ENCODE measurements at places on chromosomes 1 and 21. TPM values are rescaled to one million over a fixed set of nuclear protein-coding genes. Genes with fewer than 3 reads are reported as not detected.

GRCh38 chr1:178629252-178630154 is 95.5 kb upstream of the RALGPS2 start:
- no peak for DNase-seq

GRCh38 chr1:46134660-46135331 is 2.4 kb upstream of the PIK3R3 start:
- no peak for DNase-seq

GRCh38 chr1:203238535-203238934 is 9.1 kb upstream of the CHIT1 start:
- DNase-seq = no peak

GRCh38 chr1:220775240-220775853 is 11.4 kb upstream of the MTARC1 start:
- no peak for DNase-seq

DNA sequence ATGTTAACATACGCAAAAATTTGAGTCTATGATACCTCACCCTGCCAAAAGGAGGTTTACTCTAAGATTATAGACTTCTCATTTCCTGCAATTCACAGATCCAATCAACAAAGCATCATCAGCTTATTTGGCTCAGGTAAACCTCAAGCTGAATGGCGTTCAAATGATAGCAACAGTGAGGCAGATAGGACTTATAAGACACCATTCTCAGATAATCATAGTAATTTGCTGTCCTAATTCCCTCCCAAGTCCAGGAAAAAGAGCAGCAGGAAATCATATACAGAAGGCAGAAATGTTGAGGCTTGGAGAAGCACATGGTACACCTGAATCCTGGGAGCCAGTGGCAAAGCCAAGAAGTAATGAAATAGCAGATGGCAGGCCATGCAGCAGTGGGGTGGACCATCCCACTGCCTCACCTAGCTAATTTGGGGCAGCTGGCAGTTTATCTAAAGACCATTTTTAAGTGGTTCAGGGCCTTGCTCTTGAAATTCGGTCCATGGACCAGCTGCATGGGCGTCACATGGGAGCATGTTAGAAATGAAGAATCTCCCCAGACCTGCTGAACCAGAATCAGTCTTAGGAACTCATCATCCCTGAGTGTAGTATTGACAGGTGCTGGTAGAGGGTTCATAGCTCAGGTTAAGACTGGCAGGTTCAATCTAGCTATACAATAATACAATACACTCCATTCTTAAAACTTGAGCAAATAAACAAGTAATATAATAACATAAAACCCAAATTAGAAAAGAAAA is 57.7 kb downstream of the ASTN1 start:
- DNase-seq = no peak

DNA sequence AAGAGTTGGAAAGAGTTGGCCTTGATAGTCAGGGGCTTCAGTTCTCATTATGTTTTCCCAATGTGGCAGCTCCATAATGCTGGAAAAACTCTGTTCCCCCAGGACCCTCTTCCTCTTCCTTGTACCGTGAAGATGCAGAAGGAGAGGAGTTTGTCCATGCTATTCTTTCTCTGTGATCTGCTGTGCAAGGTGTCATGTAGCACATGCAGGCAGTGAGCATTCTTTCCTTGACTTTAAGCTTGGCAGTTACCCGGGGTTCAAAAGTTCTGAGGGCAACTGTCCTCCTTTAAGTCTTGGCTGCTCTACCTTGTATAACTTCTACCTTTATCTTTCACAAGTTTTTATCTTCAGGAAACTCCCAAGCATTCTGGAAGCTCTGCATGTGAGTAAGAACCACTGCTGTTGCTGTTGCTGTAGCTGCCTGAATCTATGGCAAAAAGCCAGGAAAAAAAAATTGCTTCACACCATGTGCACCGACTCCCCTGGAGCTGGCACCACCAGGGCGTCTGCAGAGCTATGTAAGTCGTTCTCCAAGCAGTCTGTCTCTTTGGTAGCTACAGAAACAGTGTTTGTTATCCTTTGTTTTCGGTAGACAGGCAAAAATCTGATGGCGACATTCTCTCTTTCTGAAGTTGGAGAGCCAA is 42.7 kb upstream of the SLC16A1 start:
- DNase-seq = peak; percentile 10

DNA sequence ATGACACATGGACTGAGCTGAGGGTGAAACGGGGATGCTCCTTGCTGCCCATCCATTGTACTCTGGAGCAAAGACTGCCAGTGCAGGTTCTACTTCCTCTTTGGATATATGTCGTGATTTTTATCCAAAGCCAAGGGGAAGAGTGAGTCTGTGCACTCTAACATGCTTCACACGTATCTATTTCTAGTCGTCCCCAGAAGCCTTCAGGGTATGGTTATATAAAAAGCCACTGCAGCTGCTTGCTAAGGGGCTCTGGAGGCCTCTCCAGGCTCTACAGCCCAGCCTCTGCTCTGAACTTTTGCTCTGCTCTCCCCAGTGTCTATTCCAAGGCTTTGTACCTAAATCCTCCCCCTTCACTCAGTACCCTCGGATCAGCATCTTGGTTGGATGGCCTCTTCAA is 20.1 kb downstream of the PAFAH2 start:
- no peak for DNase-seq

- no peak for DNase-seq
Measured at GRCh38 chr1:213330281-213330680, 279.2 kb downstream of the RPS6KC1 start.

Gene IQGAP3
- polyA plus RNA-seq = 11.6 TPM

Gene S100A13
- polyA plus RNA-seq = 153 TPM

Gene C1QA
- polyA plus RNA-seq = 13.0 TPM

Gene APOBEC4
- polyA plus RNA-seq = not detected

Gene FALEC
- not detected for polyA plus RNA-seq

Gene GAS5
- 590 TPM for polyA plus RNA-seq

All from right renal pelvis (tissue), 4 donors.